ENCODE measurements at places on chromosomes 4 and X.

DNA sequence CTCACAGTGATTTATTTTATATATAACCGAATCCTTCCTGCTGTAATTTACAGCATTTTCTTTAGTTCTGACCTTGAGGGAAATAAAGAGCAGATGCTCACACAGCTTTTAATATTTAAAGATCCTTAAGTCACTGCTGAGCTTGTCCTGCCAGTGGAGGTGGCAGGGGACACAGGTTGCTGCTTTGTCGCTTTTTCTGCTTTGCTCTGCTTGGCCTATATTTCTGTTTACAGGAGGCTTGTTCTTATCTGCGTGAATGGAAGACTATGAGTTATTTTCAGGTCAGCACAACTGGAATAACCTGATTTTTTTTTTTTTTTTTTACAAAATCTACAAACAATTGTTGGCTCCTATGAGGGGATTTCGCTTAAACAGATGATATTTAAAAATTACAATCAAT lies 2.3 kb downstream of the TXK start:
- no peak for DNase-seq

DNA sequence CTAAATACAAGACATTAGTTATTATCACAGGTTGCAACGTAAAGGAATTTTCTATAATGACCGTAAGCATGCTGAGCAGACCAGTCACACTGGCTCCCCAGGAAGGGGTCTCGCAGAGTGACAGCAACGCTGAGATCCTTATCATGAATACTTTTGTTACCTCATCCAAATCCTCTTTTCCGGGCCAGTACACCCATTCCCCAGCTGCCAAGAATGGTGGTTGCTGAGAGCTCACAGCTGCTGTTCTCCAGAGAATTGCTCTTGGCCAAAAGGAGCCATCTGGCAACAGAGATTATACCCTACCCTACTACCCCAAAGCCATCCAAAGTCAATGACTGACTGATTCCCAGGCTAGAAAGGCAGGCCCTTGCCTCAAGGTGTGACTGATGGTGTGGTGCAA lies 91.6 kb downstream of the FUNDC1 start:
- no peak for DNase-seq

GRCh38 chrX:131975851-131976250 lies 47.3 kb upstream of the STK26 start:
- DNase-seq = peak; percentile 11

DNA sequence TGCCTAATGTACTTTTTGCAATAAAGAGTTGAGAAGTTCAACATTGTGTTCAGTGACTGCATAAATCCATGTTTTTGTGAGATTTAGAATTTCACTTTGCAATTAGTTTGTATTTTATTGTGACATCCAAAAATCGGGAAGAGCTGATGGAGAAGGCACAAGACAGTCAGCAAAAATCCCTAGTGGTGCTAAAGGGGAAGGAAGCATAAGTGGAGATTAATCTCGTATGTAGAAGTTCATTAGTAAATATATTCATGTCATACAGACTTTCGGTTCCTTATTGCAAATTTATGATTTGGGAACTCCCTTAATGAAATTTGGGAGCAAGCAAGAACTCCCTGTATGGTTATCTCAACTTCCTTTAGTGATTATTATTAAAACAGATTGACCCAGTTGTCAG lies 57.8 kb upstream of the SLC39A8 start:
- DNase-seq = no peak

GRCh38 chr4:118964891-118965411 lies 76.3 kb downstream of the SYNPO2 start:
- DNase-seq = peak; percentile 57

DNA sequence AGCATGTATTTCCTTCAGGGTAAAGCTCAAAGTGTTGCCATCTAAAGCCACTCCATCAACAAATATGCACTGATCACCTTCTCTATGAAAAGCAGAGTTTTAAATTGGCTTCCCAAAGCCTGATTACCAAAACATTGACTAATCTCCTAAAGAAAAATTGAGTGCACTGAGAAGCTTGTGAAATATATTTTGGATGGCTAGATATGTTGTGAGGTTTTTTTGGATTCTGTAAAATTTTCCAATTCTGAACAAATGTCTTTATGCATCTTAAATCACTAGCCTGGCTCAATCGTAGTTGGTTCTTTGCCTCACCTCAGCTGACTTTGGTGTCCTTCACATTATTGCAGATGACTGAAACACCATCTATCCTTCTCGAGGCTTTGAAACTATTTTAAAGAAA lies 14.9 kb upstream of the EXOSC9 start:
- no peak for DNase-seq

DNA sequence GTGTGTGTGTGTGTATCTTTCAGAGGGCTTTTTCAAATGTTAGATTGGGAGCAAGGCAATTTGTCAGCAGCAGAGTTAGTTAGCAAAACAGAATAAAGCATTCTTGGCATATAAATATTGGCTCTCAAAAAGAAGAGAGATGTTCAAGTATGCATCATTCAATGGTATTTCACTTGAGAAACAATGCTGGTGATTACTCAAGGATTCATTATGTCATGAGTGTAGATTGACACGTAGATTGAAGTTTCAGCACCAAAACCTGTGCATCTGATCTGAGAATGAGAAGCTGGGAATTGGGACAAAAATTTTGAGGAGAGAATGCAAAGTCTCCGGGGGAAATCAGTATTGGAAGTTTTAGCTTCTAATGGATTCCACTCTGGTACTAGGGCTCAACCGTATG lies 241.4 kb downstream of the FRMPD4 start:
- DNase-seq = no peak

GRCh38 chrX:41236629-41237028 lies 97.3 kb upstream of the DDX3X start:
- peak; percentile 19 for DNase-seq

- DNase-seq = no peak
These were observed 17.6 kb downstream of the TBL1X start for GRCh38 chrX:9482408-9482807.

DNA sequence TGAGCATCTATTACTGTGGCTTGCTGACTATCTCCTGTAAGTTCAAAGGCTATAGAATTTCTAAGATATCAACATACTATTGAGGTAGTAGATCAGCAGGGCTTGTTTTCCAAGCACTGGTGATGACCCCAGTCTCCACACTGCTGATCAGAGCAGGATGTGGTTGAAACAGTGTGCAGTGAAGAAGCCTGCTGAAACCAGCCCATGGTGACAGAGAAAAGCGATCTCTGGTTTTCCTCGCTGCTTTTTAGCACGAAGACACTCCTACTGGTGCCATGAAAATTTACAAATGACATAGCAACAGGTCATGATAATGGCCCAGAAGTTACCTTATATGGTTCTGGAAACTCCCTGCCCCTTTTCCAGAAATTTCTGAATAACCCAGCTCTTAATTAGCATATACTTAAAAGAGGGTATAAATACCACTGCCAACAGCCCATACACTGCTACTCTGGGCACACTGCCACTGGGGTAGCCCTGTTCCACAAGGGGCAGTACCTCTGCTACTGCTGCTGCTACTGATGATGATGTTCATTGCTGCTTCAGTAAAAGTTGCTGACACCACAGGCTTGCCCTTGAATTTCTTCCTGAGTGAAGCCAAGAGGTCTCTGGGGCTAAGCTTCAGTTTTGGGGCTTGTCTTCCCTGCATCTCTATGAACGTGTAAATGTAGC lies 1689.5 kb upstream of the PCDH10 start:
- DNase-seq = peak; percentile 19

DNA sequence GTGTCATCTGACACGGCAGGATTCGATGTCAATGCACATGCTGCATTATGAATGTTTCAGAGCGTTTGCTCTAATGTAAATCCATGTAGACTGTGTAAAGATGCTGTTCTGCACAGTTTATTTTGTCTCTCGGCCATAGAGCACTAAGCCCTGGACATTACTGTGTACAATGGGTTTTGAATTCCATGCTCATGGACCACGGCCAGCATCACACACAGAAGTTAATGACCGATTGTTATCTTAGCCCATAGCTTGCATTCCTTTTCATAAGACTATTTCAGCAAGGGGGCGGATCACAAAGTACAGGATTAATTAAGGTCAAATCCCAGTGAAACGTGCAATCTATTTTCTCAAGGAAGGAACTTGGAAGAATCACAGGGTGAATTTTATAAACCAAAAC lies 286.1 kb upstream of the TENM3 start:
- DNase-seq = peak; percentile 5

- DNase-seq = no peak
These were observed 13.4 kb downstream of the CFAP97 start for GRCh38 chr4:185190306-185190856.

DNA sequence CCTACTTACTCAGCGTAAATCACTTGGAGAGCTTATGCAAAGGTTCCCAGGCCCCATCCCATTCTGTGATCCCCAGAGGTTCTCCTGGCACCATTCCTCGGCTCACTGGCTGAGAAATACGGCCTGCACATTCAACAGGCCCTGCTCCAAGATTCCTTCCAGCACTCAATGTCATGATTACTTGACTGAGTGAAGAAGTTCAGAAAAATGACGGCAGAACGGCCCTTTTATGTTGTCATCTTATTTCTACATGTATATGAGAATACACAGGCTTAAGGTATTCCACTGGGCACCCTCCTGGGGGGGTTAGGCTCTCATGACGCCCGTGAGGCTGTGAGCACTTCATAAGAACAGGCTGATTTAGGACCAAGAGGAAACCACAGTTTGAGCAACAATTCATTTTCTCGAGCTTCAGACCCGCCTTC lies 190.6 kb downstream of the NSUN7 start:
- no peak for DNase-seq

- DNase-seq = no peak
These were observed 27.8 kb downstream of the SLC25A5 start for GRCh38 chrX:119495734-119496726.

- no peak for DNase-seq
These were observed 54.1 kb downstream of the RPS6KA3 start for GRCh38 chrX:20212486-20213089.

DNA sequence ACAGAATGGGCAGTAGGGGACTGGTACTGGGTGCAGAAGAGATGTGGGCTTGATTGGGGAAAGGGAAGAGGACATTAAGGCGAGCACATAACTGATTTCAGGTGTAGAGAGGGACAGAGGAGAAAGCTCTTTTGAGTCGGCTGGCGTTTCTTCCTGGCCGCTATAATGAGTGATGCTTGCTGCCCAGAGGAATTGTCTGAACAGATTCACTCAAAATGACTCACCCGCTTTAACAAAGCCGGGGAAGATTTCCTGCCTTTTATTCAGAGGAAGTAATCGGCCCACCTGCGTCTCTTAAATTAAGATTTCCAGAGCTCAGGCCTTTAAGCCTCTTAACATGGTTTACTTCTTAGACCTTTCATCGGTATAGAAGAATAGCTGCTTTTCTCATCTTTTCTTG lies 102.1 kb upstream of the AP1S2 start:
- no peak for DNase-seq

- peak; percentile 38 for DNase-seq
These were observed 3.8 kb upstream of the DCAF4L1 start for GRCh38 chr4:41977709-41978108.
